ENCODE measurements at places on chromosomes 5 and 9. TPM values are rescaled to one million over a fixed set of nuclear protein-coding genes. Genes with fewer than 3 reads are reported as not detected.

The LHX3 gene
- total RNA-seq: not detected

The TAF11L10 gene
- total RNA-seq: not detected

The COL15A1 gene
- total RNA-seq: 5.4 TPM

The ZNF354C gene
- 7.0 TPM for total RNA-seq

The DBH gene
- total RNA-seq: not detected

The SLC36A3 gene
- total RNA-seq: not detected

The WHRN gene
- total RNA-seq: 1.3 TPM

The SMIM3 gene
- 110 TPM for total RNA-seq

The FBLL1 gene
- 0.29 TPM for total RNA-seq

The CCDC183 gene
- total RNA-seq: 0.22 TPM

The OR1J2 gene
- not detected for total RNA-seq

The SLC28A3 gene
- total RNA-seq: under 0.01 TPM

The SPATA31A3 gene
- not detected for total RNA-seq

The NR5A1 gene
- total RNA-seq: not detected

The LMX1B gene
- not detected for total RNA-seq

The LTC4S gene
- total RNA-seq: 0.88 TPM

The PAX5 gene
- not detected for total RNA-seq

The TMEM174 gene
- not detected for total RNA-seq

The BTNL9 gene
- total RNA-seq: not detected

The CARD9 gene
- 3.9 TPM for total RNA-seq

The GRXCR2 gene
- not detected for total RNA-seq

The GPR151 gene
- total RNA-seq: not detected

The INSYN2B gene
- 4.6 TPM for total RNA-seq

The CCL28 gene
- 4.2 TPM for total RNA-seq

The HAPLN1 gene
- 1.1 TPM for total RNA-seq

The G3BP1 gene
- total RNA-seq: 118 TPM

The LIFR gene
- 105 TPM for total RNA-seq

The PTGDS gene
- 4.2 TPM for total RNA-seq

The PCDHB13 gene
- total RNA-seq: 0.29 TPM

Data from placental pericyte (primary cell).